ENCODE measurements at places on chromosomes 7 and 10.
A peak's percentile ranks its signal among the peaks of the same experiment; 100 is the strongest.

DNA sequence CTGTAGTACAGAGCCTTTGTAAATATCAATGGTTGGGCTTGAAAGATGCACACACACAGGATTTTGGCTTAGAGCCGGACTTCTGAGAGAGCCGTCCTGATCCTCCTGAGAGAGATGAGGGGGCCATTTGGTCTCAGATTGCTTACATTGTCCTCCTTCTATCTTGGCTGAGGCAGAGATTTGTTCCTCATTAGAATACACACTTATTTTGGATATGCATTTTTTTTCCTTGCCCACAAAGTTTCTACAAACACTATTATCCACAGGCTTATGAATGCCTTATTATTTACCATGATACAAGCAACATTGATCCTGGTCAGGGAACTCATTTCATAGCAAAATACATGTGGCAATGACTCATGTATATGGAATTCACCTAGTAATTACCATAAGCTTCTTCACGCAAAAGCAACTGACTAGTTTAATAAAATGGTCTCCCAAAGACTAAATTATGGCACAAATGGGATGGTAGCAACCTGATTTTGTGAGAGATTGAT lies 175.3 kb downstream of the MDFIC start:
- DNase-seq, result peak; percentile 66

DNA sequence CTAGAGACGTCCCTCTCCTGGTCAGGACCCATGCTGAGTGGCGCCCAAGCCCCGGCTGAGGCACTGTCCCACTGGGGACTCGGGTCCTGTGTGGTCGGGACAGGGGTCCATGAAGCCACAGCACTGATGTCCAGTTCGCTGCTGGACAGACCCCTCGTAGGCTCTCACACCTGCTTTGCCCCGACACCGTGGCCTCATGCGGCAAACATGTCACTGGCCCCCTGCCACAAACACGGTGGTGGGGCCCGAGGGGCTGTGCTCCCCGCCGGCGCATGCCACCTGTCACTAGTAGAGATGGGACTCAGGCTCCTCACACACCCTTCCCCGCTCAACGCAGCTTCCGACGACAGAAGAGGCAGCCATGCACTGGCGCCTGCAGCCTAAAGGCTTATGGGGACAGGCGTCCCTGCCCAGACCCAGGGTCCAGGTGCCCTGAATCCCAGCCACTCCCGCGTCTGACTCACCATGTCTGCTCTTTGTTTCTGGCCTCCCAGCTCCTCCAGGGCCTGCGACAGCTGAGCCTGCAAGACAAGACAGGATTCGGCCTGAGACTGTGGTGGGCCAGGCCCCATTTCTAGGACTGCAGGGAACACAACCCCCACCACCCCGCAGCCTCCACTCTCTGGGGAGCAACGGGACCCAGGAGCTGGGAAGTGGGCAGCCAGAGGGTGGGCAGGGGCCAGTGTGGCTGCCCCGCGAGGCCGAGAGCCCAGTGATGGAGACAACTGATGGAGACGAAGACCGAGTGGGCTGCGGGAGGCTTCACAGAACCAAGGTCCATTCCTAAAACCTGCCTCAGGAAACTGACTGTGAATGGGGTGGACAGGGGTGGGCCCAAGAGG lies 230.9 kb downstream of the MAD1L1 start:
- no peak for DNase-seq

- no peak for DNase-seq
These were observed 143.9 kb upstream of the LSM8 start for GRCh38 chr7:118039963-118040489.

DNA sequence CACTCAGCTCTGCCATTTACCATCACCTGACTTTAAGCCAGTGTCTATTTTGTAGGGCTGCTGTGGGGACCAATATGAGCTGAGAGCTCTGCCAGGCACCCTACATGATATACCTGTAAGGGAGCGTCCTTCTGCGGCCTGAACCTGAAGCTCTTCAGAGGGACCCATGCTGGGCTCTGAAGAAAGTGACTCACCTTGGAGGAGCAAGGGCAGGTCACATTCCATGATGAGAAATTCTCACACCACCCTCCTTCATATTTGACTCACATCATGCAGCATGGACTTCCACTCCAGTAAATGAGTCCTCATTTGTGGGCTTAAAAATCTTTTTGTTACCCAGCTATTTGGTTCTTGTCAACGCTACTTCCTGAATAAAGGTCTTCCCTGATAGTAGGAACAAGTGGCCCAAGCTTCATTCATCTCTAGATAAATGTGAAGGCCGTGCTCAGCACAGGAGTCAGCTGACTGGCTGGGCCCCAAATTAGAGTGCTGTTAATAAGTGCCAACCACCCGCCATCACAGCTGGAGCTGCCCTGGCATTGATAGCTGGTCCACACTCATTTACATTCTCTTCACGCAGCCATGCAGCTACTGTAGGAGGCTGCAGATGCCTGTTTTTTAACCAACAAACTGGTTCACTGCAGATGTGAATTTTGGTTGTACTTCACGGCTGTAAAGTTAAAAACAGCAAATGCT lies 78.4 kb downstream of the RNF216 start:
- peak; percentile 64 for DNase-seq

- DNase-seq, result no peak
These were observed 12.0 kb downstream of the JAZF1 start for GRCh38 chr7:28168393-28169158.

DNA sequence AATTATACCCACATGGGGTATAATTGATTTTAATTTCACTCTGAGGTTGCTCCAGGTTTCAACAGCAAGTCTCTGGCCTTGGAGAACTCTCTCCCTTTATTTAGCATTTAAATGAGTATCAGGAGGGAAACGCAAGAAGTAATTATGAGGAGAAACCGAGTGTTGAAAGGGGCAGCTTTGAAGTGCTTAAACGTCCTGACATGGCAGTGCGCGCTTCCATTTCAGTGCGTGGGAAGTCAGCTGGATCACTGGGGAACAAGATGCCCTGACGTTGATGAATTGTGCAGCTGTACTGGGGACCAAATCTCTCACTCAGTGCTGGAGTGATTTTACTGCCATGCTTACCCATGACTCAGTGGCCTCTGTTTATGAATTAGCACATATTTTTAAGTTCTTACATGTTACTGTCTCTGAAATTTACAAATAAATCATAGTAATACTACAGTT lies 106.0 kb upstream of the PRR15 start:
- DNase-seq, result peak; percentile 75

DNA sequence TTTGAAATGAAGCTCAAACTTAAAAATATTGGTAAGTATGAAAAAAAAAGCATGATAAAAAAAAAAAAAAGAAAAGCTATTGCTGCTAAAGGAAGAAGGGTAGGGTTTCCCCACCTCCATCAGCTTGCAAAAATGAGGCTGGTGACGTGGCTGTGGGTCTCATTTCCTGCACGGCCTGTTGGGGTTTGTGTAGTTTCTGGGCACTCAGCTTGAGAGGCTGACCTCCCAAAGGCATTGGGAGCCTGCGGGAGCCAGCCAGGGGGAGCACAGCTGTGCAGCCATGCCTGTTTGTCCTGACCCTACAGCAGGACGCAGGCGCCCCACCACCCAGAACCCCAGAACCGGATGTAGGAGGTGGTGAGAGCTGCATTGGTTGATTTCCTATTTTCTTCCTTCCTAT lies 48.8 kb upstream of the CARD11 start:
- DNase-seq, result no peak

DNA sequence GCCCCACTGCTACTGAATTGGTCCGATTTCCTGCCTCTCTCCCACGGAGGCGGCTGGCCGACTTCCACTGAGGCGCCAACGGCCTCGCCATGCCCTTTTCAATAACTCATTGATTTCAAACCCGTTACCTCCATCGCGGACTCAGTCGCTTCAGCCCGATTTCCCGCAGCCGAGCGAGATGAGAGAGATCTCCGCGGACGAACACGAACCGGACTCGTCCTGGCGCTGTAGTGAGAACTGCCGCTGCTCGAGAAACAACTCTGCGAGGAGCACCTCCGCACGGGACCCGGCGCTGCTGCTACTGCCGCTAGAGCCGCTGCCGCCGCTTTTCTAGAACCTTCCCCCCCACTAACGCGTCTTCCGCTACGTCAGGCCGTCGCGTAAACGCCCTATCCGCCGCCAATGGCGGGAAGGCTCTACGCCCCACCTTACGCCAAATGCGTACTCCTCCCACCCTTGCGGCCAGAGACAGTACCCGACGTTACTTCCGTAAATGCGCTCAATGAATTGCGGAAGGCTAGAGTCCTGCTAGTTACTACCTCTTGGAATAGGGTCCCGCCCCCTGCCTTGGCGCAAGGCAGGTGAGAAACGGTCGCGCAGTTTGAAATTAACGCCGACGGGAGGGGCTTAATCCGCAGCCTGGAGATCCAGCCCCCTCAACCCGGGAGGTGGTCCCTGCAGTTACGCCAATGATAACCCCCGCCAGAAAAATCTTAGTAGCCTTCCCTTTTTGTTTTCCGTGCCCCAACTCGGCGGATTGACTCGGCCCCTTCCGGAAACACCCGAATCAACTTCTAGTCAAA lies at the start of gene HNRNPA2B1:
Gene HNRNPA2B1 (minus strand): TSS at position 303 of the 803 bp plus-strand sequence. CDS start 169 bp downstream, at position 134.
- DNase-seq, result peak; percentile 96

DNA sequence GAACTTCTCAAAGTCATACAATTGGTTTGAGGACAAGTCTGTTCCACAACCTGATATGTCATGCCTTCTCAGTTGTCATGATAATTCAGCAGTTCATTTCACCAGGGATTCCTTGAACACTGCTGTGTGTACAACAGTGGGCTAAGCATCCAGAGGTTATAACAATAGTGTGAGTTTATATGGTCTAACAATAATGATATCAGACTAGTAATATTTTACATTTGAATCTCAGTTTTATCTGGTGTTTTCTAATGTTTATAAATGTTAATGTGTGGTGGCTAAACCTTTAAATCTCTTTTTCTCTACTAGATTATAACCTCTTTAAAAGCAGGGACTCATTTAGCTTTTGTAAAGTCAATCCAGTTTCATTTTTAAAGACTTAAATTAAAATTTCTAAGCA lies 48.7 kb downstream of the BTRC start:
- DNase-seq, result no peak

GRCh38 chr10:119758448-119759195 lies 32.8 kb downstream of the INPP5F start:
- no peak for DNase-seq

- no peak for DNase-seq
These were observed 1001.7 kb upstream of the KCND2 start for GRCh38 chr7:119271147-119271779.

GRCh38 chr7:50333221-50333651 lies 28.7 kb downstream of the IKZF1 start:
- DNase-seq, result no peak

DNA sequence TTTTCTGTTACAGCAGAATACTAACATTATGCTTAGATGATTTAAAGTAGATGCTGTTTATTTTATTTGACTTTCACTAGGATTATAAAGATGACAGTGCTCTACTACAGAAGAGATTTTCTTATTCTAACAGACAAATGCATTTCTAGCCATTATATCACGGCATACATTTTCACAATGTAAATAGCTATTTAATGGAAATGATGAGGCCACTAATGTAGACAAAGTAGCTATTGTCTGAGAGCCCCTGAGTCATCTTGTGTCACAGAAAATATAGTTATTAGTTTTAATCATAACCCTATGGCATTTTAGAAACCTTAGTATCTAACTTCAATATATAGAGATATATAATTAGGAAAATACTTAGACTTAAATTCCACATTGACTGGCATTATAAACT lies 158.0 kb upstream of the AHR start:
- no peak for DNase-seq

DNA sequence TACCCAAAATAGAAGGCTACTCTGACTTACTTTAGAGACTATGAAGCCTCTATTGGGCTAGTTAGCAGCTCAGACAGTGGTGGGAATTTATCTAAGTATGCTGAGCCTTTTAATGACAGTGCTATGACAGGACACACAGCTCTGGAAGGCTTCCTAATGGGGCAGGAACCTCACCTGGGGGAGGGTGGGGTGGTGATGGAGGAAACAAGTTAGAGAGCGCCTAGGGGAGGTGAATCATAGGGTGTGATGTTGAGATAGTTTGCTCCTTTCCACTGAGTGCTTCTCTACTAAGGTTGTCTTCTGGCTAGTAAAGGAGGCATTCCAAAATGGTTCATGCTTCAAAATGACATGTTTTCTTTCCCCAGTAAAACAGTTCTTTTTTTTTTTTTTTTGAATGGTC lies 42.1 kb downstream of the PPP1R9A start:
- no peak for DNase-seq

DNA sequence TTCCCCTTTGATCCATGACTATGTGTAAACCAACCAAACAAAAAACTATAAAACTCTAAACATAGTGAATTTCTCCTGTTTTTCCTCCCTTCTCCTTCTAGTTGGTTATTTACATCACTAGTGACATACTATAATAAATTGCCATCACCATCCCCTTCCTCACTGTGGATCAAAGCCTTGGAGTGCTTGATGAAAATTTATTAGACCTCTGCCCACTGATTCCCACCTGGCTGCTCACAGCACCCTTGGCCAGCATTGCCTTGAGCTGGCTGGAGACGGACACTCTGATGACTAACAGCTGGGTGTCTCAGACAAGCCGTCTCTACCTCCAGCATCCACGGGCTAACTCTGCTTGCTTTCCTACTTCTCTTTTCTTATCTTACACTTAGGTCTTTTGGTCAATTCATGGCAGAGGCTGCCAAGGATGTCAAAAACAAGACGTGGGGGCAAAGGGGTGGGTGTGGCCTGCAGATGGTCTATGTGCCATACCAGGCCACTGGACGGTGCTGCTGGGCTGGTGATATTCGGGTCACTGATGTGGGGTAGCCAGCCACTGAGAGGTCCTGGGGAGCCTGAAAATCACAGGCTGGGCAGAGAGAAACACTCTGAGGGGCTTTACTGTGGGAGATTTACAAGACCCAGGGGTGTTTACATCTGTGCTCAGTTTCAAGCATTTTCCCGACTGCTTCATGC lies 207.8 kb downstream of the TAX1BP1 start:
- peak; percentile 27 for DNase-seq

DNA sequence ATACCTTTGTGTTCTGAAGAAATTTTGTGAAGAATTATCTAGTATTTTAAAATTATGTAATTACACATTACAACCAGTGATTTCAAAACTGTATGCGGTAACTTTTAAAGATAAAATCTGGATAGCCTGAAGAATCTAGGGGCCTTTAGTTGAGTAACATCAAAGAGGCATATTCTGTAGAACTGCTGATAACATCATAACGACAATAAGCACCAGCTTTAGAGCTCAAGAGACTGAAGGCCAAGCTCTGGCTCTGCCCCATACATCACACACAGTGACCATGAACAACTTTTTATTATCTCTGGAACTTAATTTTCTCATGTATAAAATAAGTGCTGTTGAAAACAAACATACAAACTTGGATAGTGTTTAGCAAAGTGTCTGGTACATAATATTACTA lies 121.1 kb upstream of the RHOBTB1 start:
- DNase-seq, result peak; percentile 29

DNA sequence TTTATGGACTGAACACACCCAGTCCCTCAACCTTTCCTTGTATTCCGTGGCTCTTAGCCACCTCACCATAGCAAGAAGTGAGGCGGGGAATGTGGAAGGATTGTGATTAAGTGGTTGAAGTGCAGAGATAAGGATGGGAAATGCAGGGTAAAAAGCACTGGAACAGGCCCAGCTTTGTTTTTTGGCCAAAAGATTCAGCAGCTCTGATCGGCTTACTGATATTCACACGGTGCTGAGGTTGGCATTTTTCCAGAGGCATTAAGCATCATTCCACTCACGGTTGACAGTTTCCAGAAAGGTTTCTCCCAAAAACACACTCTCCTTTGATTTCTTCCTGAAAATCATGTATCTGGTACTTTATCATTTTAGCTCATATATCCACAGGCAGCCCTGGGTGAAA lies 544.2 kb downstream of the CNTNAP2 start:
- DNase-seq, result no peak

All from amniotic epithelial cell (primary cell).